ENCODE measurements at places on chromosomes 5 and 9.

- no peak for DNase-seq
Measured at GRCh38 chr9:135413086-135413375, 66.6 kb upstream of the PPP1R26 start.

DNA sequence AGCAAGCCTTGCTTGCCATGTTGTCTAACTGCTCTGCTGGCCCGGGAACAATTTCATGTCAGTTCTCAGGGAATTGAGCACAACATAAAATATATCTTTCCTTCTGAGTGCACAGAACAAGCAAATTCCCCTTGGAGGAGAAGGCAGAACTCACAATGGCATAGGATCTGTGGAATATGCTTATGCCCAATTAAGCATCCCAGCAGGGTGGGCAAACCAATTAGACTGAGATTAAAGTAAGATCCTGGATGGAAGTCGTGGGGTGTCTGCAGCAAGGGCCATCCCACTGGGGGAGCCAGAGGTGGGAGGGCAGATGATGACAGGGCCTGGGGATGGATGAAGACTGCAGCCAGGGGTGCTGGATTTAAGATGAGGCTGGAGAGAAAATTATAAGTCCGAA is 114.1 kb downstream of the BRINP1 start:
- DNase-seq: no peak

DNA sequence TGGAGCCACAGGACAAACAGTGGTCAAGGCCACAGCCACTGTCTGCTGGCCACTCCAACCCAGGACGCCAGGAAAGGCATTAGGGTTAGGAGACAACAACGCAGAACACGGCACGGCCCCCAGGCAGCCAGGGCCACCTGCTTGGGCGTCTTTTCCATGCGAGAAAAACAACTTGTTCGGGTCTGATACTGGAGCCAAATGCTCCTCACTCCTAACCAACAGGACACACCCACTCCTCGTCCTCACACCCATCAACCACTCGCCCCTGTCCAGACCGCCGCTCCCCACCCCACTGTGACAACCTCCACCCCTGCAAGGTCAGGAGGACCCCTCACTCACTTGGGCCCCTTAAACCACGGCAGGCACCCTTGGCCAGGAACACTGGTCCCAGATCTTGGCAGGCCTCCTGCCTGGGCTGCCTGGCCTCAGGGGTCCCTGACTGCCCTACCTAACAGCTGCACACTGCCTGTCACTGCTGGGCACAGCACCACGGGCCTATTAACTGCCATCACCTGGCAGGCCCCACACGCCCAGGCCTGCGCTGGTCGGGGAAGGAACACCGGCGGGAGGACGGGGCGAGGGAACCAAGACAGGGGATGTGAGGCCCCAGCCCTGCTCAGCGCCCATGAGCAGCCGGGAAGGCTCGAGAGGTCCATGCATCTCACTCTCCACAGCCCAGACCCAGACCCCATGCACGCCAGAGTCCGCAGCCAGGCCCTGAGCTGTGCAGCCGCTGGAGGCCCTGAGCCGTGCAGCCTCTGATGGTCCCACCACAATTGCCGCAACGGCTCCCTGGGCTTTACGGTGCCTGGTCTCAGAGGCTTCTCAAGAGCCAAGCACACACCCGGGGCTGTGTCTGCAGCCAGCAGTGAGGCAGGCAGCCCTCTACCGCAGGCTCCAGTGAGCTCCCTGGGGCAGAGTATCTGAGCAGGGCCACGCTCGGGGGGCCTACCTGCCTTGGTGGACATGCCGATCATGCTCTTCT is 13.8 kb downstream of the CLPTM1L start:
- no peak for DNase-seq

GRCh38 chr5:148932355-148932935 is 106.0 kb downstream of the ADRB2 start:
- no peak for DNase-seq

- no peak for DNase-seq
Measured at GRCh38 chr9:19192202-19193028, 38.1 kb upstream of the DENND4C start.

DNA sequence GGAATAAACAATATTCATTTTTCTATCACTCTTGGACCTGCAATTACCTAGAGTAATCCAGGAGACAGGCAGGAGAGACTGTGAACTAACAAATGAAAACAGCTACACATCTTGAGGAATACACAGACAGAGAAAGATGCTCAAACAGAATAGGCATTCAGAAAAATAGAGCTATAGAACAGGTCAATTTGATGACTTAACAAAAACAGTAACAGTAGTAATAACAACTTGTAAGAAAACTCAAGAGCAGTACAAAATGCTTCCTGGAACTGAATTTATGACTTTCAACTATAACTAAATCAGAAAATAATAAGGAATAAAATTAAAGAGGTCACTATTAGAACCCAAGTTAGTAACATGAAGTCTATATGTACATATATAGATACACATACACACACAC is 579.3 kb downstream of the TLR4 start:
- no peak for DNase-seq

DNA sequence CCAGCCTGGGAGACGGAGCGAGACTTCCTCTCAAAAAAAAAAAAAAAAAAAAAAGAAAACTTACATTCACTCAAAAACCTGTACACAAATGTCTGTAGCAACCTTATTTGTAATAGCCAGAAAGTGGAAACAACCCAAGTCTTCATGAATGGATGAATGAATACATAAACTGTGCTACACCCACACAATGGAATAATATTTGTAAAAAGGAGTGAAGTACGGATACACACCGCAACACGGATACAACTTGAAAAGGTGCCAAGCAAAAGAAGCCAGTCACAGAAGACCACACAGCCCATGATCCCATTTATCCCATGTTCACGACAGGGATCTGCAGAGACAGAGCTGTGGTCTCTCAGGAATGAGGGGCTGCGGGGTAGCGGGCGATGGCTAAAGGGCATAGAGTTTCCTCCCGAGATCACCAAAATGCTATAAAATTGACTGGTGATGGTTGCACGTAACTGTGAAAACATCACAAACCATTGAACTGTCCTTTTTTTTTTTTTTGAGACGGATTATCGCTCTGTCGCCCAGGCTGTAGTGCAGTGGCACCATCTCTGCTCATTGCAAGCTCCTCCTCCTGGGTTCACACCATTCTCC is 76.2 kb upstream of the COL5A1 start:
- no peak for DNase-seq

- DNase-seq: no peak
Measured at GRCh38 chr9:133727876-133728441, 10.2 kb downstream of the SARDH start.

DNA sequence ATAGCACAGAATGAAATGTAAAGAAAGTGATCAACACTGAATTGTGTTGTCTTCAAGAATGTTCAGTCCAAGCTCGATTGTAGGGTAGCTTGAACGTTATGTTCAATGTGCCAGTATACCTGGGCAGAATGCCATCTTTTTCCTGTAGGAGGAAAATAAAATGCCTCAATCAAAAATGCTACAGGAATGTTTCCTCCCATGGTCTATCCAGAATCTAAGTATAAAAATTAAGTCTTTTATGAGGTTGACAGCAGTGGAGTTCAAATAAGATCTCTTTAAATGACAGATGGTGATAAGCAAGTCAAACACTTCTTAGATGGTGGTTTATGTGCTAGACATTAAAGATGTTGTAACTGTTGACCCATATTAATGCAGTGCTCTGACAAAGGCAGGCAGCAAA is 488.6 kb downstream of the CSNK1G3 start:
- no peak for DNase-seq

- DNase-seq: no peak
Measured at GRCh38 chr5:2017540-2018389, 135.0 kb upstream of the IRX4 start.

All from stimulated activated CD8-positive, alpha-beta memory T cell treated with anti-CD3 and anti-CD28 coated beads, Interleukin-7, amount 100 ng/mL, for 1 hour (primary cell).